Mammary microvascular endothelial cell (primary cell): ENCODE measurements at places on chromosomes 1 and 21. TPM values are rescaled to one million over a fixed set of nuclear protein-coding genes. Genes with fewer than 3 reads are reported as not detected.

S100A8 gene
- total RNA-seq: not detected in 2 replicates

RGSL1 gene
- not detected in 2 replicates for total RNA-seq

OR2L2 gene
- not detected in 2 replicates for total RNA-seq

KRTAP11-1 gene
- total RNA-seq: not detected in 2 replicates

CNKSR1 gene
- total RNA-seq: not detected in 2 replicates

RNASEL gene
- total RNA-seq: 1.1 and 1.8 TPM in 2 replicates

DDR2 gene
- total RNA-seq: 3.0 and 3.9 TPM in 2 replicates

RORC gene
- total RNA-seq: not detected in 2 replicates

IFNAR2 gene
- total RNA-seq: 14.1 and 14.3 TPM in 2 replicates

DNTTIP2 gene
- total RNA-seq: 26.4 and 30.2 TPM in 2 replicates

S1PR1 gene
- total RNA-seq: 210 and 241 TPM in 2 replicates

EPHB2 gene
- total RNA-seq: 29.1 and 32.1 TPM in 2 replicates

HS2ST1 gene
- total RNA-seq: 13.6 and 14.7 TPM in 2 replicates

KRTAP13-2 gene
- total RNA-seq: not detected in 2 replicates

MATN1 gene
- not detected in 2 replicates for total RNA-seq

LAX1 gene
- 0.15 and 0.27 TPM in 2 replicates for total RNA-seq

TEX38 gene
- not detected in 2 replicates for total RNA-seq

CD53 gene
- not detected in 2 replicates for total RNA-seq

TRIM17 gene
- total RNA-seq: not detected in 2 replicates

CFAP141 gene
- total RNA-seq: not detected in 2 replicates

OR2M4 gene
- not detected in 2 replicates for total RNA-seq

CIART gene
- total RNA-seq: 0.60 and 1.1 TPM in 2 replicates

AXDND1 gene
- 1.8 TPM in 1 of 2 replicates, not detected in the other for total RNA-seq

CELA3A gene
- not detected in 2 replicates for total RNA-seq

CDK18 gene
- 0.15 and 1.4 TPM in 2 replicates for total RNA-seq

OPTC gene
- total RNA-seq: not detected in 2 replicates

DISP1 gene
- total RNA-seq: 1.1 TPM in 2 replicates

UBE2U gene
- total RNA-seq: not detected in 2 replicates

NPPA gene
- total RNA-seq: not detected in 2 replicates

LENEP gene
- total RNA-seq: not detected in 2 replicates

AIRE gene
- total RNA-seq: 0.15 TPM in 1 of 2 replicates, not detected in the other

CRNN gene
- not detected in 2 replicates for total RNA-seq
